ENCODE measurements at places on chromosomes 2 and 18. TPM values are rescaled to one million over a fixed set of nuclear protein-coding genes. Genes with fewer than 3 reads are reported as not detected.

The TFCP2L1 gene
- total RNA-seq, result 0.05 TPM

The MATN3 gene
- not detected for total RNA-seq

The PKDCC gene
- total RNA-seq, result not detected

DNA sequence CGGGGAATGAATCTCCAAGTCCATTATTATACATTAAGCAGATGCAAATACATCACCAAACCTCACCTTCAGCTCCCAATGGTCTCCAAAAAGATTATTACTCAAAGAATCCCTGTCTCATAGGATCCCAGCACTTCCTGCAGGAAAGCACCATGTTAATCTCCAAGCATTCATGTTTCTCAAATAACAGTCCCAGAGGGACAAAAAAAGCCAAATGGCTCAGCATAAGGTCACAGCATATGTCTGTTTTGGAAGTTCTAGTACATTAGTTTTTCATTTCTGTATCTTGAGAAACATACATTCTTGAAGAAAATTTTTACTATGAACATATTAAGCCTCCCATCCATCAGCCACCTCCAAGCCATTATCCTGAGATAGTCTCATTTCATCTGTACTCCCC is 103.3 kb downstream of the METTL4 start:
- no peak overlapping the region for H3K27ac ChIP-seq
- H3K4me3 ChIP-seq, result no peak overlapping the region
- no peaks in the 10 kb centered on the region for H3K4me1 ChIP-seq

DNA sequence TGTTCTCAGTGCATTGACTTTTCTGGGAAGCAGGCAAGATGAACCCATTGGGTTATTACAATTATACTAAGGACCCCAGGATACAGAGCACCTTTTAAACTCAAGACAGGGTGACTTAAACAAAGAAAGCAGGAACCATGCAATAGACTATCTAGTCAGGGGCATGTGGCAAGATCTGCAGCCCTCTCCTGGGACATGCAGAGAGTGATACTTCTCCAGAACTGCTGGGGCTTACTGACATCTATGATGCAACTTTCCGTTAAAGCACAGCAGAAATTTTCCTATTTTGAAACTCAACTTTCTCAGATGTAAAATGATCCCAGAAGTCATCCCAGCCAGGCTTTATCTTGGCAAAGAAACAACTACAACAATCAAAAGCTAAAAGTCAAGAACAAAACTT is 162.2 kb upstream of the HNMT start:
- no peaks in the 10 kb centered on the region for H3K27me3 ChIP-seq
- no peaks in the 10 kb centered on the region for H3K36me3 ChIP-seq
- no peaks in the 10 kb centered on the region for H3K4me1 ChIP-seq
- no peak for DNase-seq
- no peak overlapping the region for H3K4me3 ChIP-seq
- H3K27ac ChIP-seq, result no peak overlapping the region

The ACMSD gene
- total RNA-seq, result not detected

- no peaks in the 10 kb centered on the region for H3K4me1 ChIP-seq
- H3K36me3 ChIP-seq, result peaks cover 31% of the 10 kb centered on the region
- H3K27me3 ChIP-seq, result no peaks in the 10 kb centered on the region
- no peak overlapping the region for H3K27ac ChIP-seq
- H3K4me3 ChIP-seq, result no peak overlapping the region
- DNase-seq, result no peak
Observed at GRCh38 chr2:215370112-215370965, 58.5 kb downstream of the ATIC start.

- H3K4me1 ChIP-seq, result no peaks in the 10 kb centered on the region
- H3K4me3 ChIP-seq, result no peak overlapping the region
- no peak overlapping the region for H3K27ac ChIP-seq
- no peaks in the 10 kb centered on the region for H3K27me3 ChIP-seq
- no peaks in the 10 kb centered on the region for H3K36me3 ChIP-seq
Observed at GRCh38 chr2:189143925-189144324, 35.6 kb downstream of the COL5A2 start.

DNA sequence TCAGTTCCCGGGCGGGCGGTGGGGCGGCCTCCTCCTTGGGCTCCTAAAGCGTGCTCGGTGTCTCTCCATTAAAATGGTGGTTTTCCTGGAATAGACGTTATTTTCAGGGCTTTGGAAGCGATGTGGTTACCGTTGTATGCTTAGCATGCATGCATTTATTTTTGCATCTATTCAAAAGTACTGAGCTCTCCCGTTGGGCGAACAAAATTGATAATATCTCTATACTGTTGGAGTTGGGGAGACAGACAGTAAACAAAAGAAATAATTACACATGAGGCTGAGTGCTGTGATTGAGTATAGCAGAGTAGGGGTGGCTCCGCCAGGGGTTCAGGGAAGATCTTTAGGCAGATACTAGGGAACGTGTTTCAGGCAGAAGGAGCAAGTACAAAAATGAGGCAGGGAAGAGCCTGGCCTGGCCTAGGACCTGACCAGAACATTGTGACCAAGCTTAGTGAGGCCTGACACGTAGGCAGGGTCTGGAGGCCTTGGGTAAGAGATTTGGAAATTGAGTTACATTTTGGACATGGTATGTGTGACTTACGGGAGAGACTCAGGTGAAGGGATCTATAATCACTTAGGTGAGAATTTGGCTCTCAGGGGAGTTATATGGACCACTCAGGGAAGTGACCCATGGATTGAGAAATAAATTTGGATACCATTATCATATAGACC is 674 bp downstream of the NCAPH start:
- H3K4me3 ChIP-seq, result peak overlapping the region; percentile 88
- H3K27ac ChIP-seq, result peak overlapping the region; percentile 85
- H3K27me3 ChIP-seq, result no peaks in the 10 kb centered on the region
- DNase-seq, result no peak
- peaks cover 47% of the 10 kb centered on the region for H3K4me1 ChIP-seq
- H3K36me3 ChIP-seq, result peaks cover 34% of the 10 kb centered on the region

The GALR1 gene
- not detected for total RNA-seq

The PFN4 gene
- 0.30 TPM for total RNA-seq

- DNase-seq, result no peak
- peaks cover 10% of the 10 kb centered on the region for H3K27me3 ChIP-seq
- H3K4me1 ChIP-seq, result peaks cover 3% of the 10 kb centered on the region
- H3K36me3 ChIP-seq, result no peaks in the 10 kb centered on the region
- no peak overlapping the region for H3K4me3 ChIP-seq
- H3K27ac ChIP-seq, result no peak overlapping the region
Observed at GRCh38 chr2:36780231-36780839, 83.8 kb downstream of the VIT start.

DNA sequence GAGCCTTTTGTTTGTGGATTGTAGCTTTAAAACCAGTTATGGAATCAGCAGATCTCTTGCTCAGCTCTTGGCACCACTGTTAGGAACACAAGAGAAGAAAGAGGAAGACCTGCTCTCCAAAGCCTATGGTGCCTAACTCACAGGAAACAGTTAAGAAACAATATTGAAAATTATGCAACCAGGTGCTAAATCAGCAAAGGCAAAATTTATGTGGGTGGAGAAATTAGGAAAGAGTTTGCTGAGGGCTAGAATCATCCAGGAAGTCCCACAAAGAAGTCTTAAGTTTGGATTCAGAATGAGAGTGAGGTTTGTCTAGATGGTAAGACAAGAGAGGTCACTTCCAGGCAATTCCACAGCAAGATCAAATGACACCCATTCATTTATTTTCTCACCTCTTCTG is 49.4 kb downstream of the AOX1 start:
- no peak overlapping the region for H3K27ac ChIP-seq
- no peak for DNase-seq
- peaks cover 10% of the 10 kb centered on the region for H3K27me3 ChIP-seq
- H3K4me1 ChIP-seq, result no peaks in the 10 kb centered on the region
- H3K36me3 ChIP-seq, result no peaks in the 10 kb centered on the region

The CD8A gene
- 1.6 TPM for total RNA-seq

- H3K4me3 ChIP-seq, result no peak overlapping the region
- H3K4me1 ChIP-seq, result no peaks in the 10 kb centered on the region
- H3K36me3 ChIP-seq, result no peaks in the 10 kb centered on the region
Observed at GRCh38 chr18:40576507-40577115, 1378.4 kb upstream of the PIK3C3 start.

DNA sequence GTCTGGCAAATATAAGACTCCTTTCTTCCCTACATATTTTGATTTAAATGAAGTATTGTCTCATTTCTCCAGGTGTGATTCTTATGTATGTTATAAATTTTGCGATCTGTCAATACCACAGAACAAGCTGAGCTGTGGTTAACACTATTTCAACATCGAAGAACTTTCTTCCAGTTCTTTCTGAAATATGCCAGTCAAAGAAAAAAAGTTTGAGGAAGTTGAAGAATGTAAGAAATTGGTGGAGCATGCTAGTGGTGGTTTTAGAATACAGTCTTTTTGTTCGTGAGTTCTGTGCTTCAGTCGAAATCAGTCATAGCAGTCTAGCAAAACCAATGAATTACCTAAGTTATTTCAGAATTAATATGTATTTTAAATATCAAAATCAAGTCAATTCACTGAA is 8.6 kb upstream of the COBLL1 start:
- DNase-seq, result no peak
- peaks cover 7% of the 10 kb centered on the region for H3K27me3 ChIP-seq
- H3K27ac ChIP-seq, result no peak overlapping the region
- H3K4me3 ChIP-seq, result no peak overlapping the region

DNA sequence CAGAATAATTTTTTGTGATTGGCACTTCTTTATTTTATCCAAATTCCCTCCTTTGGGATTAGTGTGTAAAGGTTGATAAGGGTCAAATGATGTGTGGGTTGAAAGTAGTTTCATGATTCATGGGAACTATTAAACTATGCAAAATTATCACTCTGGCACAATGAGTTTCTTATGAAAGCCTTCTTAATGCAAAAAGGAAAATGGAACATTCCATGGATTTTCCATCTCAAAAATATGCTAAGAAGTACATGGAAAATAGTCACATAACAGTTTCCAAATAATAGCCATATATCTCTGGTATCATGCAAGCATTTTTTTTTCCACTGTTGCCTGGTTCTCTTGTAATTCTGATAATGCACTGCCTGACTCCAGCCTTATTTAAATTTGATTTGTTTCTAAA is 639.7 kb downstream of the NR4A2 start:
- no peak overlapping the region for H3K4me3 ChIP-seq
- no peaks in the 10 kb centered on the region for H3K36me3 ChIP-seq
- DNase-seq, result no peak
- H3K4me1 ChIP-seq, result no peaks in the 10 kb centered on the region
- H3K27me3 ChIP-seq, result no peaks in the 10 kb centered on the region

- H3K27ac ChIP-seq, result no peak overlapping the region
- no peak for DNase-seq
- H3K4me3 ChIP-seq, result no peak overlapping the region
- H3K36me3 ChIP-seq, result no peaks in the 10 kb centered on the region
- no peaks in the 10 kb centered on the region for H3K4me1 ChIP-seq
Observed at GRCh38 chr2:16774091-16774490, 108.5 kb upstream of the CYRIA start.

DNA sequence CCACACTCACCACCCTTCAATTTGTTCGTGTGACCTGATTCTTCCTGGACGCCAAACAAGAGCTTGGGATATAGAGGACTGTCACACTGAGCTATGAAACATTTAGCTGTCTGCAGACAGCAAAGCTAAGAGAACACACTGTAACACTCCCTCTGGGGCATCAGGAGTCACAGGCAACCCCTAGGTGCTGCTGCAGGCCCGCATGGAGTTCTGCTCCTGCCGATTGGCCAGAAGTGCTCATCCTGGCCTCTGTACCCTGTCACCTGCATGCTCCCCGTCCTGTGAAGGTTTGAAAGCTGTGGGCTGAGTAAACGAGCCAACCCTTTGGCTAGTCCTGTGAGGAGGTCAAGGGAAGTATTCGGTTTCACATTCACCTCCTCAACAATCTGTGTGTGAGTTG is 73.7 kb downstream of the PDK1 start:
- no peak overlapping the region for H3K27ac ChIP-seq
- H3K4me1 ChIP-seq, result no peaks in the 10 kb centered on the region
- no peak overlapping the region for H3K4me3 ChIP-seq

The HOXD13 gene
- total RNA-seq, result not detected

DNA sequence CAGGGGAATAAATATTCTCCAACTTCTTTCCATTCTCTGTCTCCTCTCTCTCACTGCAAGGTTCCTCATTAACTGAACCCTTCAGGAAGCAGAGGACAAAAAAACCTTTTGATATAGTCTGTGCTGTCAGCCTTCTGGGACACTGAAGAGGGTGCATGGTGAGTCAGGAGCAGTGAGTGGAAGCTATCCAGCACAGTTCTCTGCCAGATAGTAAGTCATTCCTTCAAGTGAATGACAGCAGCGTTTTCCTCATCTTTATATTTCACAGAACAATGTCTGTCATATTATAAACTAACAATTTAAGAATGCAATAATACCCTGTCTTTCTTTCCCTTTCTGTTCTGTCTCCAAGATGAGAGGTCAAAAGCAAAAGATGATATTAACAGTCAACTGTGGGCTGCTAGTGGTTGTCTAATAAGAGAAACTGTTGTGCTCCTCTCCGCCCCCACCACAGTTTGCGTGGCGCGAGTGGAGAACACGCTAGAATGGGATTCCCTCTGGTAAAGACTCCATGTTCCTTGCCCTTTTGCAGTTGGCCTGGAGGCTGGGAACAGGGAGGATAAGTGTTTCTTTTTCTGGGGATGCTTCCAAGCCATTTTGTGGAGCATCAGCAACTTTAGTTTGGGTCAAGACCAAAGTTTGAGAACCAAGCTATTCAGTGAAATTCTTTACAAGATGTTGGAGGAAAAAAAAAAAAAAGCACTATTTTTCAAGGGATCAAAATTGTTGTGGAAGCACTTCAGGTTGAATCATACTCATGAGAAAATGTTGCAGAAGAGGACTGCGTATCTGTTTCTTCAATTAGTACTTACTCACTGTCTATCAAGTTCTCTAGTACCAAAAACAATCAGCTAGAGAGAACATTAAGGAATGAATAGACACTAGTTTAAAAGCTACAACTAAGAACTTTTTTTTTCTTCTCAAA is 430.2 kb downstream of the SETBP1 start:
- H3K36me3 ChIP-seq, result no peaks in the 10 kb centered on the region
- H3K27ac ChIP-seq, result no peak overlapping the region
- DNase-seq, result no peak
- no peaks in the 10 kb centered on the region for H3K4me1 ChIP-seq

The CPS1 gene
- total RNA-seq, result 3.5 TPM

The HNMT gene
- not detected for total RNA-seq

The TUBA3D gene
- not detected for total RNA-seq

GRCh38 chr18:36451454-36452251 is 154.1 kb downstream of the FHOD3 start:
- DNase-seq, result no peak
- H3K36me3 ChIP-seq, result no peaks in the 10 kb centered on the region
- H3K4me3 ChIP-seq, result no peak overlapping the region
- no peak overlapping the region for H3K27ac ChIP-seq

The OBSL1 gene
- 1.9 TPM for total RNA-seq

DNA sequence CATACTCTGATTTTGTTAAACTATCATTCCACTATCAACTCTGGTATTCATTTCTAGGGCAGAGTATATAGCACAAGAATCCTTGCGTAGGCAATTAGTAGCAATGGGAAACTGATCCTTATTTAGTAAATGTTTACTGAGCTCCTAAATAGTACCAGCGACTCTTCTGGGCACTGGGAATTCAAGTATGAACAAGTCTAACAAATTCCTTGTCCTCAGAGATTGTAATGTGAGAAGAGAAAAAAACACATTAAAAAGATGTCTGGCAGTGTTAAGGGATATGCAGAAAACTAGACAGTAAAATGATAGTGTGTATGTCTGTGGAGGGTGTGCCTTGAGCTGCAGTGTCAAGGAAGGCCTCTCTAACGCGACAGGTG is 721 bp downstream of the METTL5 start:
- H3K4me3 ChIP-seq, result peak overlapping the region; percentile 83
- H3K36me3 ChIP-seq, result peaks cover 32% of the 10 kb centered on the region
- peaks cover 59% of the 10 kb centered on the region for H3K4me1 ChIP-seq
- H3K27me3 ChIP-seq, result no peaks in the 10 kb centered on the region
- DNase-seq, result no peak
- peak overlapping the region; percentile 84 for H3K27ac ChIP-seq

GRCh38 chr2:225824748-225825449 is 425.4 kb downstream of the NYAP2 start:
- no peaks in the 10 kb centered on the region for H3K36me3 ChIP-seq
- H3K4me1 ChIP-seq, result no peaks in the 10 kb centered on the region
- peaks cover 2% of the 10 kb centered on the region for H3K27me3 ChIP-seq
- no peak overlapping the region for H3K27ac ChIP-seq

Data from activated CD4-positive, alpha-beta T cell treated with anti-CD3 and anti-CD28 coated beads for 36 hours (primary cell).